ENCODE measurements at places on chromosomes 7 and 10.

GRCh38 chr7:100679927-100680575 is 6.5 kb downstream of the GNB2 start:
- peak; percentile 24 for DNase-seq

- no peak for DNase-seq
These were observed 247.5 kb downstream of the PLXNA4 start for GRCh38 chr7:132328760-132329159.

GRCh38 chr10:101071267-101071884 is 9.6 kb downstream of the KAZALD1 start:
- DNase-seq: no peak

GRCh38 chr10:132752961-132753360 is 33.0 kb downstream of the NKX6-2 start:
- no peak for DNase-seq

DNA sequence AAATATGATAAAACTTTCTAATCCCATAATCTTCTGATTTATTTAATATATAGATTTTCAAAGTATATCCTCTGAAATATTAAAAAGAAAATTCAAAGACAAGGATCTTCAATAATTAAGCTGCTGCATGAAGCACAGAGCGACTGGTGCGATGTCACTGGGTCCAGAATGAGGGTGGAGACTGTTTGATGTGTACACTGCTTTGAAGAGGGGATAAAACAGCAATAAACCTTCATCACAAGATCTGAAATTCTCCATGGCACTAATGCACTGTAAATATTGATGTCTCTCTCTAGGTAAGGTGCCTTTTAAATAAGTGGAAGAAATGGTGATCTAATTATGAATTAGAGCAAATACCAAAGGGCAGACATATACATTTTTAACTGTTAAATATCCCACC is 337.8 kb downstream of the PARD3 start:
- no peak for DNase-seq

DNA sequence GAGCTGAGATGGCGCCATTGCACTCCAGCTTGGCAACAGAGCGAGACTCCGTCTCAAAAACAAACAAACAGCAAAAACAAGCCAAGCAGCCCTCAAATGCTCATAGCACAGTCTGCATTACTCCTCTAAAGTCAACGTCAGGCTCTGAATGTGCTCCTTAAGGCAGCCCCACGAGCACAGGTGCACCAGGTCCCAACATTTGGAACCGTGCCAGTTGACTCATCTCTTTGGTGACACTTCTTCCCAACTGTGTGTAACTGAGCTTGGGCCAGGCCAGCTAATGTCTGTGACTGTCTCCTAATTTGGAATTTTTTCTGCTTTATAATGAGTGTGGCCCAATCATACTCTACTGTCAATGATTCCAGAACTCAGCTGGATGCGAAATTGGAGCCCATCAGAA is 66.3 kb upstream of the EFCAB10 start:
- no peak for DNase-seq

DNA sequence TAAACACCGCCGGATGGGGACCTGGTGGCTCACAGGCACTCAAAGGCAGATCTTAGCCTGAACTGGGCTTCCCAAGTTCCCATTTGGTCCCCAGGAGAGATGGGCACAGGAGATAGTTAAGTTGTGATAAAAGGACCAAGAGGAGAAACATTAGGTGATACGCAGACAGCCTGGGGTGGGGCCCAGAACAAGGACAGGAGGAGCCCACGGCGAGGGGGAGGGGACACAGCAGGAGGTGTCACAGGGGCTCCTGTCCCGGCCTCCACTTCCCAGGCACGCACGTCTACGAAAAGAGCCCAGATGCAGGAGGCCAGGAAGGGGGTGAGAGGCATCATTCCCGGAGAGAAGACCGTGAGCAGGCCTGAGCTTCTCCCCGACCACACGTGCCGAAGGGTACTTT is 16.3 kb upstream of the DNAAF5 start:
- no peak for DNase-seq

GRCh38 chr10:122132882-122133565 is 138.1 kb upstream of the BTBD16 start:
- no peak for DNase-seq

- no peak for DNase-seq
These were observed 28.7 kb downstream of the ZEB1 start for GRCh38 chr10:31347705-31348104.

- DNase-seq: no peak
These were observed 831 bp downstream of the ZKSCAN5 start for GRCh38 chr7:99505324-99505662.

GRCh38 chr10:553233-553632 is 136.2 kb downstream of the DIP2C start:
- no peak for DNase-seq

- DNase-seq: no peak
These were observed 102.7 kb downstream of the CSTF2T start for GRCh38 chr10:51596695-51597094.

Measured in GM20000 (cell line).